Activated naive CD8-positive, alpha-beta T cell treated with anti-CD3 and anti-CD28 coated beads, Interleukin-2, amount 50 U/mL, for 16 hours (primary cell): ENCODE measurements at places on chromosomes 4 and X.

GRCh38 chr4:75003979-75004378 lies 71.1 kb downstream of the PARM1 start:
- no peak for DNase-seq

DNA sequence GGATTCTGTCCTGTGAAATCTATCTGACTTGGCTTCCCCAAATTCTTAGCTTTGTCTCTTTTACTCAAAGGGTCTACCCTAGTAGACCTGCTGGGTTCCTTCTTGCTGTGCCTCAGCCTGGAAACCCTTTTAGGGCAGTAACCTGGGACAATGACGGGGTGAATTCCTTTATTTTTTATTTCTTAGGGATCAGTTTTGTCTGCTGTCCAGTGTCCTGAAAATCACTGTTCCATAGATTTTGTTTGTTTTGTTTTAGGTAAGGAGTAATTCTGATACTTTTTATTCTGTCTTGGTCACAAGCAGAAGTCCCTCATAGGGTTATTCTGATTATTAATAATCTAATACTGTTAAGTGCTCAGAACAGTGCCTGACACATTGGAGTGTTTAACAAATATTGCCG lies 118.9 kb downstream of the EVC2 start:
- DNase-seq = no peak

GRCh38 chr4:92646826-92647225 lies 343.1 kb downstream of the GRID2 start:
- DNase-seq = no peak

GRCh38 chr4:154471526-154472331 lies 19.9 kb downstream of the DCHS2 start:
- no peak for DNase-seq

DNA sequence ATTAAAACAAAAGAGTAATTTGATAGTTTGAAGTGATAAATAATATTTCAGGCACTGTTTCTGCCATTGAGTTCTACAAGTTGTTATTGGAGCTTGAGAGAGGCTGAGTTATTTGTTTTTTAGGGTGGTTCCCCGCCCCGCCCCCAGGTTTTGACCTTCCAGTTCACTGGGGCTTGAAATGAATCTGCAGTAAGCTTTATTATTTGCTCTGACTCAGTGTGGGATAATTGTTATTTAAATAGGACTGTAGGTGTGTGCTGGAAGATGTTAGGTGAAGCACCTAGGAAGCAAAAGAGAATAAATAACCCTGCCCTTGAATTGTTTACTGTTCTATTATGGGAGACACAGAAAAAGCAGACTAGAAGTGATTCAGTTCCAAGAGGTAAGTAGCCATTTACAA lies 81.2 kb upstream of the KCNIP4 start:
- DNase-seq = no peak

GRCh38 chr4:152138451-152138850 lies 377.6 kb upstream of the GATB start:
- DNase-seq = no peak

GRCh38 chr4:3781193-3781886 lies 15.2 kb downstream of the ADRA2C start:
- no peak for DNase-seq

DNA sequence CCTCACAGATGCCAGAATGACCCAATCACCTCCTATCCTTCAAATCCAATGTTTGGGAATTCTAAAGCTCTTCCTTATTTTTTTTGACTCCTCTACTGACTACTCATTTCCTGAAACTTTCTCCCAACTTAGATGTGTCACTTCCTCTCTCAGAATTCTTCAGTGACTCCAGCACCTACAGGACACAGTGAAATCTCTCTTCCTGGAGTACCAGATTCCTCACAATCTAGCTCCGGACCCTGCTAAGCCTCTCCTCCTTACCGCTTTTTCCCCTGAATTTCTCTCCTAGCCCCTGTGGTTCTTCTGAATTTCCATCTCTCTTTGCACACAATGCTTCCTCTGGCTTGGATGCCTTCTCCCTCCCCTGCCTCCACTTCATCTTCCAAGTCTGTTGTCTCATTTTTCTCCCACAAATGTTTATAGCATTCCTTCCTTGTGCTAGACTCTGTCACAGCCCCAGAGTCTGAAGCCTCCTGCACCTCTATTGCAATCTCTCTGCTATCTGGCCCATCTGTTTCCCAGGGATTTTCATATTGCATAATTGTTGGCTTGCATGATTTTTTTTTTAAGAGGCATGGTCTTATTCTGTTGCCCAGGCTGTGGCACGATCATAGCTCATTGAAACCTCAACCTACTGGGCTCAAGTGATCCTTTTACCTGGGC lies 80.1 kb downstream of the ANAPC4 start:
- DNase-seq = no peak

DNA sequence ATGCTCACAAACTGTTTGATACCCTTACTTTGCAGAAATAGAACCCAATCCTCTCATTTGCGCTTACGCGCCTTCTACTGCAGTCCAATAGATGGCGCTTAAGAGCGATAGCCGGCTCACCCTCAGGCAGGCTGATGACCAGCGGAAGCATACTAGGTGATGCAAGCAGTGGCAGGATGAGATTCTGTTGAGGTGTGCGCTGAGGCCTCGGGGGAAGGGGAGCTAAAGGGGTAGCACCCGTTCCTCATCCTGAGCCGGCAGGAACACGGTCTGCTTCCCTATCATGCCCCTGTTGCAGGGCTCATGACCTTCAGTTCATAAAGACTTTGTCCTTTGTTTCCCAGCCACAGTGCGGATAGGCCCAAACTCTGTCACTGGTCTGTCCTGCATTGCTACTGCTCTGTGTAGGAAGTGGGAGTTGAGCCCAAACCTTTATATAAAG lies 628.9 kb downstream of the TLL1 start:
- no peak for DNase-seq
